ENCODE measurements at places on chromosomes 11 and 22. TPM values are rescaled to one million over a fixed set of nuclear protein-coding genes. Genes with fewer than 3 reads are reported as not detected.

The NDUFS8 gene
- total RNA-seq, result 377 TPM

The BARX2 gene
- not detected for total RNA-seq

The ZBTB16 gene
- not detected for total RNA-seq

The BTG4 gene
- 0.18 TPM for total RNA-seq

The PANX3 gene
- not detected for total RNA-seq

All from A549 treated with CORT108297 at 1 μM for 4 hours (cell line).